ENCODE measurements at places on chromosomes 2 and 18. TPM values are rescaled to one million over a fixed set of nuclear protein-coding genes. Genes with fewer than 3 reads are reported as not detected.

The ALPI gene
- total RNA-seq: not detected

The RNF152 gene
- 73.9 TPM for total RNA-seq

The CRACDL gene
- 5.7 TPM for total RNA-seq

The GAL3ST2 gene
- total RNA-seq: not detected

The OST4 gene
- total RNA-seq: 395 TPM

The FOXI3 gene
- total RNA-seq: 0.60 TPM

The ZDBF2 gene
- 43.6 TPM for total RNA-seq

The TUBB6 gene
- total RNA-seq: 485 TPM

The LIMS3 gene
- total RNA-seq: 3.2 TPM

DNA sequence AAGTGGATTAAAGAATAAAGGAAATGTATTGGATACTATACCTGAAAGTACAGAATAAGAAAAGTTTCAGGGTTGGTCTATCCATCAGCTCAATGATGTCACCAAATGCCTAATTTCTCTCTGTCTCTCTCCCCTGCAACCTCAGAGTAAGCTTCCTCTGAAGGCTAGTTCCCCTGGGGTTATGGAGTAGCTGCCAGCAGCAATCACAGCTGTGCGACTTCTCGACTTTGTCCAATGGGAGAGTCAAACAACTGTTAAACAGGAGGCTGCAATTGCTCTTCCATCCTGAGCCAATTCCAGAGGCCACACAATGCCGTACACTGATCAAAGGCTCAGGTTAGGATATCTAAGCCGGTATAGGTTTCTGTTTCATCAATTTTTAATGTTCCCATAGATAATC is 95.3 kb upstream of the FANCL start:
- no peaks in the 10 kb centered on the region for H3K27me3 ChIP-seq
- H3K27ac ChIP-seq: no peak overlapping the region
- H3K4me3 ChIP-seq: no peak overlapping the region
- no peaks in the 10 kb centered on the region for H3K36me3 ChIP-seq
- no peak for DNase-seq

GRCh38 chr2:47512581-47513083 is 109.7 kb downstream of the MSH2 start:
- no peak overlapping the region for H3K27ac ChIP-seq
- no peak for DNase-seq
- H3K27me3 ChIP-seq: no peaks in the 10 kb centered on the region
- H3K4me3 ChIP-seq: no peak overlapping the region

GRCh38 chr2:120912101-120912985 is 176.7 kb downstream of the GLI2 start:
- no peak overlapping the region for H3K4me3 ChIP-seq
- no peaks in the 10 kb centered on the region for H3K36me3 ChIP-seq
- DNase-seq: no peak
- no peaks in the 10 kb centered on the region for H3K27me3 ChIP-seq
- H3K4me1 ChIP-seq: peaks cover 59% of the 10 kb centered on the region

GRCh38 chr2:46460241-46460921 is 19.0 kb upstream of the TMEM247 start:
- H3K27ac ChIP-seq: no peak overlapping the region
- H3K27me3 ChIP-seq: no peaks in the 10 kb centered on the region
- no peak for DNase-seq
- H3K36me3 ChIP-seq: no peaks in the 10 kb centered on the region

DNA sequence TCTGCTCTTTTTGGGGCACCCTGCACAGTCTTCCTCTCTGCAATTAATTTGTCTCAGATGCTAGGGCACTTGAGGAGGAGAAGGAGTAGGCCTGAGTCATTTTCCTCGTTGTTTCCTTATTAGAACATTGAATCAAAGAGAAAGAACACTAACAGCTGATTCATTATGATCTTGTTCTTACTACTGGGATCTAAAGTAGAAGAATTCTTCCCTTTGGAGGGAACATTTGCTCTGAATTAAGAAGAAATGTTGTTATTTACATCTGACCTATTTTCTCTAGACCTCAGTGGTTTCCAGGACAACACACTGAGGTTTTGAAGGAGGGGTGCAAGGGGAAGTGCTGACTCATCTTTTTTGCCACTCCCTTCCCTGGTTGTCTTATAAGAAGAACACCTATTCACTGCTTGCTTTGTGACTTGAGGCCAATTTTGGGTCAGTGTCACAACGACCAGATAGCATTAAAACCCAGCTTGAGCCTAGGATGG is 24.3 kb upstream of the STAT1 start:
- DNase-seq: peak; percentile 68
- H3K36me3 ChIP-seq: no peaks in the 10 kb centered on the region
- no peaks in the 10 kb centered on the region for H3K27me3 ChIP-seq
- peaks cover 15% of the 10 kb centered on the region for H3K4me1 ChIP-seq
- peak overlapping the region; percentile 16 for H3K27ac ChIP-seq

DNA sequence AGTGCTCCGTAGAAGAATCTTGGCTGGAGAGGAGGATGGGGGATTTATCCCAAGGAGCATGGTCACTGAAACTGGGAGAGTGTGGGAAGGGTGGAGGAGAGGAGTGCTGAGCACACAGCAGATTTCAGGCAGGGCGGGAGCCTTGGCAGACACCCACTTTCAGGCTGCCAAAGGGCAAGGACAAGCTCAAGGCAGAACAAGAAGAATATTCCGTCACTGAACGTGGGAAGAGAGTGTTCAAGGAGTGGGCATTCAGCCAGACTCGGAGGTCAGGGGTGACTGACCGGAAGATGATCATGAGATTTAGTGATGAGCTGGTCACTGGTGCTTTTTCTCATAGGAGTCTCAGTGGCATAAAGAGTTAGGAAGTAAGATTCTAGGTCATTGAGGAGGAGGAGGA is 136.2 kb upstream of the RASGRP3 start:
- DNase-seq: no peak
- no peak overlapping the region for H3K4me3 ChIP-seq
- H3K27me3 ChIP-seq: no peaks in the 10 kb centered on the region

GRCh38 chr18:78871618-78872017 is 108.0 kb upstream of the SALL3 start:
- no peaks in the 10 kb centered on the region for H3K36me3 ChIP-seq
- H3K4me3 ChIP-seq: no peak overlapping the region
- H3K4me1 ChIP-seq: no peaks in the 10 kb centered on the region
- no peak overlapping the region for H3K27ac ChIP-seq

DNA sequence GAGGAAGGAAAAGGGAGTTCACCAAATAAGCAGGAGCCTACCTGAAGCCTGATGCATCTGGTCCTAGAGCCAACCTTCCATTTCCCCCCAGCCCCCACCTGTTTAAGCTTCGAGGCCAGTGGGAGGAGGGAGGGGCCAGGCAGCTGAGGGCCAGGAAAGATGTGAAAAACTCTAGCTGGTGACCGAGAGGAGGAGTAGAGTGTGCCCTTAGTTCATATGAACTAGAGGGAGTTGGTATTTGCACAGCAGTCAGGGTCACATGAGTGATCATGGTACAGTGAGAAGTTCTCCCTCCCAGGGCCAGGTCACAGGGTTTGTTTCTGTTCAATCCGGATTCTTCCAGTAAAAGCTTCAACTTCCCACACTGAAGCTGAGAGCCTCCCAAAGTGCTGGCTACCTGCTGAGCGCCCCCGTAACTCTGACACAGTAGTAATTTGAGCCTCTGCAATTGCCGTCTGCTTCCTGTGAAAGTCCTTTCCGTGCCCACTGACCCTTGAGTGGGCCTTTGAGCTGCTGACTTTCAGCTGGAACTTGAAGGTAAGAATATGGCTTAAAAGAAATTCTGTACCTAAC is at the start of gene SULT1C2:
SULT1C2 (plus strand) TSS at position 362 of the 573 bp plus-strand sequence. CDS start 4,773 bp downstream, outside the sequence.
- DNase-seq: peak; percentile 40
- H3K27me3 ChIP-seq: no peaks in the 10 kb centered on the region
- H3K4me1 ChIP-seq: no peaks in the 10 kb centered on the region

DNA sequence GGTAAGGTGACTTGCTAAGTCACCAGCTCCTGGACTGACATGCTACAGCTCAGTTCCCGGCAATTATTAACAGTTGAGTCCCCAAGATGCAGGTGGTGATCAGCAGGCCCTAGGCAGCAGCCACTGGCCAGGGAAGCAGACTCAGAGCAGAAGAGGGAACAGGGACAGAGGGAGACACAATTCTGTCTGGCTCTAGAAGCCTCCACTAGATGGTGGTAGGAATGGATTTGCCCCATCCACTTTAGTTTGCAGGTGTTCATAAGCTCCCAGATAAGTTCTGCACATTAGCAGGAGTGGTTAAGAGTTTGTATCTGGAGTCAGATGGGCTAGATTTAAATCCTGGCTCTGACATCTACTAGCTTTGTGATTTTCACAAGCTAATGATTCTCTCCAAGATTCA is 25.5 kb upstream of the SLC1A4 start:
- DNase-seq: no peak
- H3K4me3 ChIP-seq: no peak overlapping the region
- H3K4me1 ChIP-seq: no peaks in the 10 kb centered on the region
- H3K36me3 ChIP-seq: no peaks in the 10 kb centered on the region

DNA sequence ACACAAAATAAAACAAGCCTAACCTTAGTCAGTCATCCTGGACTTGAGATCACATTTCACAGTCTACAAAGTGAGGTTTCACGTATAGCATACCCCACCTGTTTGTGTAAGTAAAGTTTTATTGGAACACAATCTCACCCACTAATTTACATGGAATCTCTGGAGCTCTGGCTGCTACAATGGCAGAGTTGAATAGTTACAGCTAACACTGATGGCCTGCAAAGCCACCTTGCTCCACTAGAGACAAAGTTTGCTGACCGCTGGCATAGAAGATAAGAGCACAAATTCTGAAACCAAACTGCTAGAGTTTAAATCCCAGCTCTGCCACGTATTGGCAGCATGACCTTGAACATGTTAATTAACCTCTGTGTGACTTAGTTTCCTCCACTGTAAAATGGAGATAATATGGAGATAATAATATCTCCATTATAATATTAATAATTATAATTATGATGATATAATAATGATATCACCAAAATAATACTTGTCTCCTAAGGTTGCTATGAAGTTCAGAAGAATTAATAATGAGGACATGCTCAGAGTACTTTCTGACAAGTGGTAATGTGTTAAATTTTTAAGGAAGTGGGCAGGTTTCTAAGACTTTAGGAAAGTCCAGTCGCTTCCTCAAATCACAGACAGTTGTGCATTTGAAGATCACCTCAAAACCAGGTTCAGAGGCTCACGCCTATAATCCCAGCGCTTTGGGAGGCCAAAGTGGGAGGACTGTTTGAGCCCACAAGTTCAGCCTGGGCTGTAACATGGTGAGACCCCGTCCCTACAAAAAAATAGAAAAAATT is 204.6 kb downstream of the SH3RF3 start:
- no peak for DNase-seq
- H3K4me3 ChIP-seq: no peak overlapping the region
- peaks cover 53% of the 10 kb centered on the region for H3K4me1 ChIP-seq

DNA sequence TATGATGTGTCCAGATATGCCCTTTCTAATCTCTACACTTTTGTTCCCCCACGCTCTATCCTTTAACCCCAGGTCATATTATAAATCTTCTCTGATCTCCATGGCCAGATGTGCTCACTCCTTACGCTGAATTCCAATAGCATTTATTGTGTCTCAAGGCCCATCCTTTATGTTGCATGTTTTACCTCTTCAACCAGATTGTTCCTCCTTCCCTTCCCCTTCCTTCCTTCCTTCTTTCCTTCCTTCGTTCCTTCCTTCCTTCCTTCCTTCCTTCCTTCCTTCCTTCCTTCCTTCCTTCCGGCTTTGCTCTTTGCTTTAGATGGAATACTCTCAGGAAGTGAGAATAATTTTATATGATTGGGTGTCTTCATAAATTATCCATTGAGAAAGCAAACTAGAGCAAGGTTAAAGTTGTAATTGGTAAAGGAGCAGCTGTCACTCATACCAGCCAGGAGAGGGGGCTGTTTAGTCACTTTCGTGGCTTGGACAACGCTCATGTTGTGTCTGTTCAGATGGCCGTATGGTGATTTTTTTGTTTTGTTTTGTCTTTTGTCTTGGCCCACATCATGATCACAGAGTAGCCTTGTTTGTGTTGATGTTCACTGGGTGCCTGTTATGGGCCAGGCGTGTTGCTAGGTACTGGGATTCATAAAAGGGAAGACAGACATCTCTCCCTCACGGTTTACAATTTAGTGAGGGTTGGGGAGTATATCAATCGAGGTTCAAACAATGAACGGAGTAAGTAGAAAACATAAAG is 68.0 kb downstream of the DAW1 start:
- peak; percentile 4 for DNase-seq
- no peak overlapping the region for H3K27ac ChIP-seq
- no peaks in the 10 kb centered on the region for H3K27me3 ChIP-seq

DNA sequence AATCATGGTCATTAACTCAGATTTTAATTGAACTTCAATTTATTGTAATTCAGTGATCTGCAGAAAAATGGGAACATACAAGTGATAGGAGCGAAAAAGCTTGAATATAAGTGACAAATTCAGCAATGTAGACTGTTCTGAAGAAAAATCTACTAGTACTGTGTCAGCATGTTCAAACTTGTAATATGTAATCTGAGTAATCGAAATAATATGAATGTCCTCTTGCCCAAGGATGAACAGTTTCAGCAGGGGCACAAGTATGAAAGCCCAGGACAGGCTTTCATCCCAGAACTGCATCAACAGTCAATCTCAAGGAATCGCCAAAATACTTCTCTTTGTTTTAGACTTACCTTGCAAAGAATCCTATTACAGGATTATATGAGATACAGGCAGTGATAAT is 1110.5 kb downstream of the LRP1B start:
- no peaks in the 10 kb centered on the region for H3K36me3 ChIP-seq
- H3K4me1 ChIP-seq: peaks cover 7% of the 10 kb centered on the region
- H3K4me3 ChIP-seq: no peak overlapping the region
- no peaks in the 10 kb centered on the region for H3K27me3 ChIP-seq
- DNase-seq: no peak
- H3K27ac ChIP-seq: peak overlapping the region; percentile 77

DNA sequence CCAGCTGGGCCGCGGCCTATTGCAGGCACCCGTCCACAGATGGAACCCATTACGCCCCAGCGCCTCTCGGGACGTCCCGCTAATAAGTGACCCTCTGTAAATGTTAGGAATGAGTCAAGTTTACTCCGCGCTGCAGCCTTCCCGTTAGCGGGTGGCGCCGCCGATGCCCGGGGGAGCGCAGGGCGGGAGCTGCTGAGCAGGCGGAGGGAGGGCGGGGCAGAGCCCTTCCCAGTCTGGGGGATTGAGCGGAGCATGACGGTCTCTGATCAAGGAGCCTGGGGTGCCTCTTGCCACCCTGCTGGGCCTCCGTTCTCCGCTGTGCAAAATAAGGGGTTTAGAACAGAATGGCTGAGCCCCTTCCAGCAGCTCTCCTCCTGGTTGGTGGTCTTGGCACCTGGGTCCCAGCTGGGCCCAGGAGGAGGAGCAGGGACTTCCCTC is 10.5 kb downstream of the CROCC2 start:
- H3K27ac ChIP-seq: peak overlapping the region; percentile 26
- no peaks in the 10 kb centered on the region for H3K27me3 ChIP-seq
- H3K4me3 ChIP-seq: peak overlapping the region; percentile 17
- no peaks in the 10 kb centered on the region for H3K36me3 ChIP-seq
- DNase-seq: peak; percentile 72
- H3K4me1 ChIP-seq: peaks cover 46% of the 10 kb centered on the region

All from astrocyte (in vitro differentiated cells and primary cell).